ENCODE measurements at places on chromosomes 12 and 14. TPM values are rescaled to one million over a fixed set of nuclear protein-coding genes. Genes with fewer than 3 reads are reported as not detected.

GLI1 gene
- 3.7 TPM for total RNA-seq

SLC11A2 gene
- total RNA-seq = 38.8 TPM

ESR2 gene
- 3.6 TPM for total RNA-seq

RHOJ gene
- total RNA-seq = not detected

HOXC6 gene
- 4.0 TPM for total RNA-seq

TIMM9 gene
- total RNA-seq = 53.2 TPM

P2RX7 gene
- 0.40 TPM for total RNA-seq

GALC gene
- total RNA-seq = 7.3 TPM

ENDOU gene
- not detected for total RNA-seq

SMCO2 gene
- total RNA-seq = not detected

OR4E2 gene
- total RNA-seq = not detected

IL31 gene
- total RNA-seq = not detected

REM2 gene
- 0.69 TPM for total RNA-seq

SIX4 gene
- total RNA-seq = 8.6 TPM

NTS gene
- not detected for total RNA-seq

TMEM132D gene
- not detected for total RNA-seq

SERPINA9 gene
- total RNA-seq = not detected

IRAK3 gene
- total RNA-seq = not detected

CEBPE gene
- total RNA-seq = 0.13 TPM

ASCL1 gene
- not detected for total RNA-seq

CEP83 gene
- 25.0 TPM for total RNA-seq

BATF gene
- 0.49 TPM for total RNA-seq

EEA1 gene
- 18.0 TPM for total RNA-seq

CAPZA3 gene
- total RNA-seq = not detected

HOXC13 gene
- 0.29 TPM for total RNA-seq

TROAP gene
- 83.0 TPM for total RNA-seq

NEDD1 gene
- 14.7 TPM for total RNA-seq

BCL11B gene
- 0.18 TPM for total RNA-seq

ANG gene
- 0.44 TPM for total RNA-seq

ART4 gene
- not detected for total RNA-seq

WASHC3 gene
- total RNA-seq = 14.1 TPM

RABGGTA gene
- 21.0 TPM for total RNA-seq

FOXN4 gene
- total RNA-seq = not detected

IFNG-AS1 gene
- not detected for total RNA-seq

PLEKHD1 gene
- total RNA-seq = not detected

CALCOCO1 gene
- 11.3 TPM for total RNA-seq
